Esophagus mucosa (tissue), 1 donor: ENCODE measurements at places on chromosomes 2 and 18. TPM values are rescaled to one million over a fixed set of nuclear protein-coding genes. Genes with fewer than 3 reads are reported as not detected.

STAT4 gene
- total RNA-seq = 0.88 TPM

CCDC85A gene
- 0.24 TPM for total RNA-seq

MFF gene
- total RNA-seq = 45.7 TPM

NXPH2 gene
- not detected for total RNA-seq

UGT1A4 gene
- total RNA-seq = 0.80 TPM

ARL5A gene
- 55.7 TPM for total RNA-seq

CABYR gene
- 1.4 TPM for total RNA-seq

FAM161A gene
- total RNA-seq = 1.3 TPM
